Eye (tissue), 1 donor: ENCODE measurements at places on chromosomes 3 and 15.

GRCh38 chr15:79128556-79128955, 38.0 kb upstream of the RASGRF1 start:
- no peak for DNase-seq

DNA sequence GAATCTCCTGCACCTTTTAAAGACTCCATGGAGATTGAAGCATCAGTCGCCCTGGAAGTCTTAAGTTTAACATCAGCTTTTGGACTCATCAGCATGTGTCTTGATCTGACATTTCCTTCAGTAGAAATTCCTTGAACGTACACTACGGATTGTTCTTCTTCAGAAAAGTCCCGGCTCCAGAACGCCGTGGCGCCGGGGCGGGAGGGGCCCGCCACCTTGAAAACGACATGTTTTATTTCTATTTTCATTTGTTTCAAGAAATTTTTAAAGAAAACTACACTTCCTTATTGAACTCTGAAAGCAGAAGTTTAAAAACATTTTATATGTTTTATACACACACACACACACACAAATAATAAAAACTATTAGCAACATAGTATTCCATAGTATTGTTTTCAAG, 32.6 kb upstream of the RAP2B start:
- DNase-seq = no peak

DNA sequence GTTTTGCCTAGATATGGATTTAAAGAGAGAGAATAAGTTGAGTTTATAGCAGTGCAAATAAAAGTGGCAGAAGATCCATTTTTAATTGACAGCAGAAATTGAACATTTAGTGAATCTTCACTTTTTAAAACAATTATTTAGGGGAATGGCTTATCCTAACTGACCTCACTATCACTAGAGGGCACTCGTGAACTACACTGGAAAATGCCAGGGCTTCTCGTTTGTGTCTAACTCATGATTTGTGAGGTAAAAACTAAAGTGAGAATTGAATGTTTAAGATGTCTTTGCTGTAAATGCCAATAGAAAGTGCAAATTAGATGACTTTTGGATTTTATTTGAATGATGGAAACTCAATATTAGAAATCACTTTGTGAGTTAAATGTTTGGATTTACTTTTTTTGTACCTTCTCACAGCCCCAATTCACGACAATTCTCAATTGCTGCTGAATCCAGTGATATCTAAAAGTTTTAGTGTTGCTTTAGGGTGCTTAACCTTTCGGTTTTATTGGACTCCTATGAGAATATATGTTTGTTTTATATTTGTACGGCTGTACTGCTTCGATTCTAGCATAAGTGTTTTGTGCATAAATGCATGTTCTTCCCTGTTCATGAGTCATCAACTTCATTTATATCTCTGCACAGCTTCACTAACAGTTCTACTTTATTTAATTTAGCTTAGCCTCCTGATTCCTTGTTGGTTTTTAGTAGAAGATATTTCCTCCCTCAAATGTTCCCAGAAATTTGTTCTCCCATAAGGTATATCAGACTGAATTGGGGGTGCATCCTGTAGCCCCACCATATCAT, 462.1 kb downstream of the MFSD1 start:
- DNase-seq = peak; percentile 84

GRCh38 chr3:197793247-197793646, 2.2 kb downstream of the LRCH3 start:
- DNase-seq = no peak

DNA sequence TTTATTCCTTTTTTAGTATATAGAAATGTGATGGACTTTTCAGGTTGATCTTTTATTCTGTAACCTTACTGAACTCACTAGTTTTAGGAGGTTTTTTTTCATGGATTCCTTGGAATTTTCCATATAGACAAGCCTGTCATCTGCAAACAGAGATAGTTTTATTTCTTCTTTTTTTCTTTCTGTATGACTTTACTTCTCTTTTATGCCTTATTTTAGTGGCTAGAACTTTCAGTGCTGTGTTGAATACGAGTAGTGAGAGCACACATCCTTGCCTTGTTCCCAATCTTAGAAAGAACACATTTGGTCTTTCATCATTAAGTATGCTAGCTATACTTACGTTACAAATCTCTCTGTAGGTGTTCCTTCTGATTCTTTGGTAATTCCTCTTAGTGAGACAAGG, 336.5 kb downstream of the PTPRG start:
- DNase-seq = no peak

- no peak for DNase-seq
These were observed 16.9 kb upstream of the ALCAM start for GRCh38 chr3:105349684-105350387.

- DNase-seq = no peak
These were observed 33.6 kb upstream of the SYNPR start for GRCh38 chr3:63244486-63244885.

DNA sequence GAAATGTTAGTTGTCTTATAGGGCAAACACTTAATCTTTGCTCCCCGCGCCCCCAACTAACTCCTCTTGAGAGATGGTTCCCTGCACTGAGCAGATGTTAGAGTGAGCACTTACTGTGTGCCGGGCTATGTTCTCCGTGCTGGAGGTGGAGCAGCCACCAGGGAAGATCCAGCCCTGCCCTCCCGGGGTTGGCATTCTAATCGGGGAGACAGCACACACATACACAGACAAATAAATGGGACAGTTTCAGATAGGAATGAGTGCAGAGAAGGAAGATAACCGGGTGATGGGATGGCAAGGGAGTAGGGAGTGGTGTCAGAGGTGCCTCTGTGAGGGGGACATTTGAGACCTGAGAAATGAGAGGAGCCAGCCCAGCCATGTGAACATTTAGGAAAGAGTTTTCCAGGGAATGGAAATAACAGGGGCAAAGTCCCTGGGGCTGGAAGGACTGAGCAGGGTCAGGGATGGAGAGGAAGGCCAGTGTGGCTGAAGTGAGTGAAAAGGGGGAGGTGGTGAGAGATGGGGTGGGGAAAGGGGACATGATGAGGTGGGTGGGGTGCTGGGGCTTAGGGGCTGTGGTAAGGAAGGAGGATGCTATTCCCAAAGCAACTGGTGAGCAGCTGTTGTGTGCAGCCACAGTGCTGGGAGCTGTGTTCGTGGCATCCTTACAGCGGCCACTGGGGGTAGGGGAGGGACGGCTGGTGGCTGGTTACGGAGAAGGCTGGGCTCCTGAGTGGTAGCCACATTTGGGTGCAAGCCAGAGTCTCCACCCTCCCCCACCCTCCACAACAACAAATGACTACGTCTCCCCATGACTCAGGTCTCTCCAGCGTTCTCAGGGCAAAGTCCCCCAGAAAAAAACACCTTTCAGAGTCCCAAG, 15.4 kb upstream of the FGD5 start:
- DNase-seq = no peak

DNA sequence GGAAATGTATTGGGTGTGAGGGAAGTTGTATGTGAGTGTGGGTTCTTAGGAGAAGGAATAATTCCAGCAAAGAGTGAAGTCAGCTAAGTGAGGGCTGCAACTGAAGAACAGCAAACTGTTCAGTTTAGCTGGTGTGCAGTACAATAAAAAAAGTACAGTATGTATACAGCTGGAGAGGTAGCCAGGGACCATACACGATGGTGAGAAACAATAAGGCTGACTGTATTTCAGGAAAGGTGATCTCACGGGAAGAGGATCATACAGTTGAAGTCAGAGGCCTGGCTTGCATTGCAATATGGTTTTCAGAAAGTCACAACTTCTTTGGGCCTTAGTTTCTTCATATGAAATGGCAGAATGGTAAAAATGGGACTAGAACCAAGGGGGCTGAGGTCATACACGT, 222.4 kb downstream of the NEK10 start:
- no peak for DNase-seq

DNA sequence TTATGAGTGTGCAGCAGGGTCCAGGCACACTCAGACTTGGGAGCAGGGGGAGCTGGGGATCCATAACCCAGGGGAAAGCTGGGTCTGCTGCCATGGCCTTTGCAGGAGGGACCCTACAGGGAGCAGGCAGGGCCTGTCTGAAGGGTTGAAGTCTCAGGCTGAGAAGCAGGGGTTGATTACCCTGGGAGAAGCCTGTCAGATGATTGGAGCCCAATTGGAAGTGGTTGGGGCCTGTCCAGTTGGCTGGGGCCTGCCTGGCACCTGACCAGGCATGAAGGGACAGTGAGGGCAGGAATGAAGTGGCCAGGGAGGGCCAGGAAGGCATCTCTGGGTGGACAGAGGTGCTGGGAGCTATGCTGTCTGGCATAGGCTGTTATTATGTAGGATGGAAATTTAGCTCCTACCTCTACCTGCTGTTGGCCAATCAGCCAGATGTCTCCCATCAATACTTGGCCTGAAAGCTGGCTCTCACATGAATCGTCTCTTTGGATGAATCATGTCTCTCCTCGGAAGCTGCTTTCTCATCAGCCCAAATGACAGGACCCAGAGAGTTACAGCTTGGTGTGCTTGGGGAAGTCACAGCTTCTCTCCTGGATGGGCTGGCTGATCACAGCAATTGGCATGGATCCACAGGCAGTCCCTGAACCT, 27.4 kb upstream of the SLCO2A1 start:
- DNase-seq = no peak

- no peak for DNase-seq
These were observed 63.2 kb upstream of the IQSEC1 start for GRCh38 chr3:13136426-13136825.

DNA sequence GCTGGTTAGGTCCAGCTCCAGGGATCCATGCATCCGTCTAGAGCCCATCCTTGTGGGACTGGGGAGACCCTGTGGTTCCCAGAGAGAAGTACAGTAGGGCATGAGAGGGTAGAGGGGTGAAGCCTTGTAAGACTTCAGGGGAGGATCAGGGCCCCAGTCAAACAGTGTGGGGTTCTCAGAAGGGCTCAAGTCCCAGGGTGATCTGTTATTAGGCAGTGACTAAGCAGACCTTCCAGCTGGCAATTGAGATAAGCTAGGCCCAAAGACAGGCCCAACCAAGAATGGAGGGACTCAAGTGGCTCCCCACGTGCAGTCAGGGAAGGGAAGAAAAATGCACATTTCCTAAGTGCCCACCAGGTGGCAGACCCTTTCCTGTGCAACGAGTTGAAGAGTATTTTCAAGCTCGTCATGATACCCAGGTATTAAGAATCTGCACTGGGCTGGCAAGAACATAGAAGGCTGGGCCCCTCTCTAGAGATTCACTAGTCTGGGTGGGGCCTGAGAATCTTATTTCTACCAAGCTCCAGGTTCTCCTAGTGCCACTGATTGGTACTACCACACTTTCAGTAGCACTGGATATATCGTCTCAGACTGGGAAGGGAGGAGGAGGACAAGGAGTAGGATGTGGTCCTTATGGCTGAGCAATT, 240.8 kb downstream of the NR1D2 start:
- DNase-seq = peak; percentile 70

GRCh38 chr3:41267975-41268640, 68.8 kb downstream of the CTNNB1 start:
- DNase-seq = no peak

DNA sequence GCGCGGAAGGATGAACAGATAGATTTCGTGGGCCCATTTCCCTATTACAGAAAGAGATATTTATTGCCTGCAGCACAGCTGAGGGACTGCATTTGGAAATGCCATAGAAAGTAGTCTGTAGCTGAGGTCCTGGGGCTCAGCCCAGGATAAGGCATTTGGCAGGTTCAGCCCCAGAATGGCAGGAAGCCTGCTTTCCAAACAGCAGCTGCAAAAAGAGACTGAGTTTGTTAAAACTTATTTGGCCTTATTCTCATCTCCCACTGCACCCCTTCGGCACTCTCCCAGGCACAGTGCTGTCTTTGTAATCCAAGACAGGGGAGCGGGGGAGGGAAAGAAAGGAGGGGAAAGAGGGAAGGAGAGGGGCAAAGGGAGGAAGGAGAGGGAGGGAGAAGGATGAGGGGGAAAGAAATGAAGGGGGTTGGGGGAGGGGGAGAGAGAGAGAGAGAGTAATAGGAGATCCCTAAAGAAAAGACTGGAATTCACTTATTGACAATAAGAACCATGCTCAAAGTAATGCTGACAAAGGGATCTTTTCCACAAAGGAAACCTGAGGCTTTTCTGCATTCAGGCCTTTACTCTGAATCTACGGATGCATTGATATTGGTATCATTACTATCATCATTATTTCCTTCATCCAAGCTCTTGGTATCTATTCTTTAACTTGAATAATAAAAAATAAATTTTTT, 94.0 kb upstream of the LRRN1 start:
- DNase-seq = peak; percentile 35

GRCh38 chr3:73508330-73508954, 116.3 kb downstream of the PDZRN3 start:
- DNase-seq = peak; percentile 85

GRCh38 chr3:72336821-72337479, 511.3 kb downstream of the SHQ1 start:
- DNase-seq = peak; percentile 86

DNA sequence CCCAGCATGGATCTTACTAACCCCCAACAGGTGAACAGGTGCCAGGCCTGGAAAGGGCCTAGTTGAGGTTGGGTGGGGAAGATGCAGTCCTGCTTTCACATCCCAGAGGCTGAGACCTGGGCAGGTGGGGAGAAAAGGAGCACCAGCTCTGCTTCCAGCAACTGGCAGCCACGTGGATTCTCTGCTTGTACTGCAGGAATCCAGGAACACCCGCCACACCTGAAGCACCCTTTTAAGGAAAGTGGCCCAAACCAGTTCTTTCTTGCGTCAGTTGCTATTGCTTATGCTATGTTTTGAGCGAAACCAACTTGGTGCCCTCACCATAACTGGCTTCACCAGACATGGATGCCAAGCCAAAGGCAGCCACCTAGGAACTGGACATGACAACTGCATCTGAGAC, 28.1 kb upstream of the NEO1 start:
- DNase-seq = no peak

DNA sequence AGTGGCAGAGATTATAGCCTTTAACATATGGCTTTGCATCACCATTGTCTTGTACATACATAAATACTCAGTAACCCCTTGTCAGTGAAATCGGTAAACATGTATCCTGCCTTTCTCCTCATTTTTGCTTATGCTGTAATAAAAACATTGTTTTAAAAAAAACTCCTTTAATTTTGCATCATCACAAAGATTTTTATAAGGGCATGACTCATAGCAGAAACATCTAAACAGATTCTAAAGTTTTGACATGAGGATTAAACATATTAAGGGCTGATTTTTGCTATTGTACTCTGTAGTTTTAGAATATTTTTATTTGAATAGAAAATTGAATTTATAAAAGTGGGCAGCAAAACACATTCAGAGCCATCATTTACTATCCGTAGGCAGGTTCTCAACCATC, 275.9 kb downstream of the ZIC4 start:
- no peak for DNase-seq

DNA sequence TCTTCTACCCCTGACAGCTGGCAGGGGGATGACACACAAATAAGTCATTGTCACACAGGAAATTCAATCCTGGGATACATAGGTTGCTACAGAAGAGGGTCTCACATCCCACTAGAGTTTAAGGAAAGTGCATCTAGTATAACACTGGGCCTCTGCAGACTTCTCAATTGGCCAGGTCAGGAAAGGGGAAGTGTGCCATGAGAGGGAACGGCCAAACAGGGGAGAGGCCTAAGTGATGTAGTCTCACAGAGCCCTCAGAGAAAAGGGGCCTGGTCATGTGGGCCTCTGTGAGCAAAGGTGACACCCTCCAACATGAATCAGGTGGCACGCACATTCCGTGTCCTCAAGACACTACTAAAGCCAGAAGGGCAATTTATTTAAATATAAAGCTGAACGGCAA, 11.2 kb downstream of the ZXDC start:
- DNase-seq = no peak
